ENCODE measurements at places on chromosomes 1 and 21. TPM values are rescaled to one million over a fixed set of nuclear protein-coding genes. Genes with fewer than 3 reads are reported as not detected.

The CFHR3 gene
- total RNA-seq = not detected

The ARHGEF16 gene
- not detected for total RNA-seq

The SPRR5 gene
- total RNA-seq = not detected

The C1orf21 gene
- total RNA-seq = 5.1 TPM

The UROD gene
- total RNA-seq = 74.7 TPM

The C4BPA gene
- not detected for total RNA-seq

The FMOD gene
- total RNA-seq = not detected

The KRTAP19-3 gene
- not detected for total RNA-seq

The SMYD3 gene
- total RNA-seq = 22.7 TPM

The AIRE gene
- not detected for total RNA-seq

The MRPS14 gene
- total RNA-seq = 33.7 TPM

The IPP gene
- total RNA-seq = 10.4 TPM

The ATP8B2 gene
- total RNA-seq = 71.6 TPM

The NBPF26 gene
- total RNA-seq = 23.7 TPM

The C8A gene
- total RNA-seq = not detected

The OR2T1 gene
- not detected for total RNA-seq

The CLIC6 gene
- 0.08 TPM for total RNA-seq

The INSRR gene
- total RNA-seq = 0.21 TPM

The PKP1 gene
- not detected for total RNA-seq

The LCE1C gene
- not detected for total RNA-seq

The SYT14 gene
- total RNA-seq = not detected

The RSPO1 gene
- total RNA-seq = not detected

The SNX7 gene
- total RNA-seq = not detected

The OR14K1 gene
- not detected for total RNA-seq

The PRKAA2 gene
- not detected for total RNA-seq

The PLA2G2D gene
- total RNA-seq = not detected

The TMEM82 gene
- total RNA-seq = not detected

The SSU72 gene
- total RNA-seq = 123 TPM

The AIM2 gene
- 1.8 TPM for total RNA-seq

The SPRR2A gene
- total RNA-seq = not detected
